ENCODE measurements at places on chromosomes 2 and 18.

DNA sequence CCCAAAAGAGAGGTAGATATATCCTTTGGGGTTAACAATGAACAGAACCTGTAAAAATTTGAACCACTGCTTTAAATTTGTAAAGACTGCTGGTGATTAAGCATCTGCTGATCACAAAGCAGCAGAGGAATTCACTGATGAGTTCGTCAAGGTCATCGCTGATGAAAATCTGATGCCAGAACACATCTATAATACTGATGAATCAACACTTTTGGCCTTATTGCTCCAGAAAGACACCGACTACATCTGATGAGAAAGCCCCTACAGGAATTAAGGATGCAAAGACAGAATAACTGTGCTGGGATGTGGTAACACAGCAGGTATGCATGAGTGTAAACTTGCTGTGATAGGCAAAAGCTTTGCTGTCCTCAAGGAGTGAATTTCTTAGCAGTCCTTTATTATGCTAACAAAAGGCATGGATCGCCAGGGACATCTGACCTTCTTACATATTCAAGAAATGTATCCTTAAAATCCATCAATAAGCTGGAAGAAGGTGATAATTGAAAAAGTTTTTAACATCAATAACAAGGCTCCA lies 30.5 kb upstream of the SGPP2 start:
- DNase-seq: no peak

DNA sequence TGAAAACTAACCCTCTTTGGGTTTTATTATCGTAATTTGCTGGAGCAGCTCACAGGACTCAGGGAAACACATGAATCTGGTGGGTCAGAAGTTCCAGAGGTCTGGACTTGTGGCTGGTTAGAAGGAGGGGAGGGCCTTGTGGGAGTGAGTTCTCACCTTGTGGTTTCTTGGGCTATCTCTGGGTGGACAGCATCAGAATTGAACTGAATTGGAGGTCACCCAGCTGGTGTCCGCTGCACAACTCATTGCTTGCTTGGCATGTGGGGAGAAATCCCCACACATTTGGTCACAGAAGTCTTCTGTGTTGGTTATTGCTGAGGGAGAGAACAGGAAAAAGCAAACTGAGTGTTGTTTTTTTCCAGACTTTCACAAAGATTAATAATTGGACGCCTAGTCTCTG lies 27.5 kb downstream of the ZNF892 start:
- DNase-seq: no peak

DNA sequence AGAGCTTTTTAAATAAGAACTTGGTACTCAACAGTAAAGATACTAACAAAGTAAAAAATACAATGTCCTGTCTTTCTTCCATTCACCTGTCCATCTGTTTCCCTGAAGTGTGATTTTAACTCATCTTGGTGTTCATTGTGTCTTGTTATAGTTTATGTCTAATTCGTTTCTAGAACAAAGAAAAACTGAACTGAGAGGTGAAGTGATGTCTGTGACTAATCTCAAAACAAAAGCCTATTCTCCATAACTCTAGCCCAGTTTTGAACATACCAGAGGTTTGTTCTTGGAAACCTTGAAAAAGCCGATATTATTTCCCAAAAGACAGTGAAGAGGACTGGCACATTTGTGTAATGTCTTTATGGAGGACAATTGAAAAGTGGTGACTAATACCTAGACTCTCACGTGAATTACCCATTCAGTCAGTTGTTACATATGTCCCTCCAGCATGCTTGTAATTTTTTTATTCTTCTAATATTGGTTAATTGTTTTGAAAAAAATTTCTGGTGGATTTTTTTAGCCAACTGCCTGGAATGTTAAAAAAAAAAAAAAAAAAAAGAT lies 725.8 kb downstream of the SATB2 start:
- DNase-seq: peak; percentile 50

- DNase-seq: no peak
Observed at GRCh38 chr2:149103081-149103620, 64.7 kb downstream of the LYPD6B start.

DNA sequence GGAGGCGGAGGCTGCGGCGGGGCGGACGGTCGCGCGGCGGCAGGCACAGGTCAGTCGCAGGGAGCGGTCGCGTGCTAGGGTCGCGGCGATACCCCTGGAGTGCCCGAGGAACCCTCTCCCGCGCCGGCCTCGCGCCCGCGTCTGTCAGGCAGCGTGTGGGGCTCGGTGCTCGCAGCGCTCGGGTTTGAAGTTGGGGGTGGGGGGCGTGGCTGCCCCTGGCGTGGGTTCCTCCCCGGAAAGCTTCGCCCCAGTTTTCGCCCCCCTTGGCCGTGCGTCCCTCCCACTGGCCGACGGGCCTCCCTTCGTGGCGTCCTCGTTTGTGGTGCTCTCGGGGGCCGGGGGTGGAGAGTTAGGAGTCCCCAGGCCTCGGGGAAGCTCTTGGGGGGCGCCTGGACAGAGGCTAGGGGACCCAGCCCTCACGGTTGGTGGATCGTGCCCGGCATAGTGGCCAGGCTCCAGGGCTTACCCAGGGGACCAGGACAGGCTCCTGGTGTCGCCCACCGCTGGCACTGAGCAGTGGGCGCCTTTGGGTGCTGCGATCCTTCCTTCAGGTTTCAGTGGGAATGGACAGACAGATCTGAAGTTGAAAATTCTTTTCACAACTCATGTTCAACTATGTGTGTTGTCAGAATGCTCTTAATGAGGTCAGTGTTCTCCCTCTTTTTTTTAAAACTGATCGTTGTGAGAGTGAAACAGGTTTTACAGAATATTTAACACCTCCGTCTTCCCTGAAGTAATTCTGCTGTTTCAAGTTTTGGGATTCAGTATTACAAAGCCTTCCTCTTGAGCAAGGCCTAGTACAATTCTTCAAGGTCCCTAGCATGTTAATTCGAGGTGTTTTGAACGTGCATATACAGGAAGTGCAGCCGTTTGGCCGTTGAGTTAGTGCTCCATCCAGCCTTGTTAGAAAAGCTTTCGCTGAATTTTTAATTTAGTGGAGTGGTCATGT lies 604 bp downstream of the RALBP1 start:
- peak; percentile 55 for DNase-seq

- DNase-seq: no peak
Observed at GRCh38 chr2:64934530-64934929, 54.7 kb upstream of the SLC1A4 start.

- DNase-seq: no peak
Observed at GRCh38 chr2:134670955-134671354, 47.8 kb downstream of the TMEM163 start.

All from AG20443 (cell line).